ENCODE measurements at places on chromosomes 16 and 17. TPM values are rescaled to one million over a fixed set of nuclear protein-coding genes. Genes with fewer than 3 reads are reported as not detected.

GRCh38 chr17:69539781-69540319, 125.4 kb downstream of the MAP2K6 start:
- no peaks in the 10 kb centered on the region for H3K36me3 ChIP-seq
- H3K4me1 ChIP-seq, result no peaks in the 10 kb centered on the region
- peak; percentile 42 for DNase-seq
- H3K27ac ChIP-seq, result no peak overlapping the region

Gene ACSM5
- not detected for total RNA-seq

Gene CCR7
- not detected for total RNA-seq

Gene FA2H
- total RNA-seq, result not detected

Gene CHD9NB
- total RNA-seq, result 0.22 TPM

Gene SPN
- not detected for total RNA-seq

- DNase-seq, result no peak
- no peaks in the 10 kb centered on the region for H3K36me3 ChIP-seq
- no peak overlapping the region for H3K4me3 ChIP-seq
- no peaks in the 10 kb centered on the region for H3K4me1 ChIP-seq
- H3K27me3 ChIP-seq, result no peaks in the 10 kb centered on the region
Measured at GRCh38 chr17:50118076-50118827, 11.7 kb downstream of the SAMD14 start.

GRCh38 chr17:4490109-4490591, 8.5 kb upstream of the SPNS2 start:
- no peak overlapping the region for H3K27ac ChIP-seq
- H3K4me1 ChIP-seq, result no peaks in the 10 kb centered on the region
- no peak for DNase-seq
- no peak overlapping the region for H3K4me3 ChIP-seq

Gene MYH1
- total RNA-seq, result 0.11 TPM
